ENCODE measurements at places on chromosomes 13 and 19.

GRCh38 chr19:54959840-54960239, 6.3 kb upstream of the NLRP2 start:
- no peak for DNase-seq

DNA sequence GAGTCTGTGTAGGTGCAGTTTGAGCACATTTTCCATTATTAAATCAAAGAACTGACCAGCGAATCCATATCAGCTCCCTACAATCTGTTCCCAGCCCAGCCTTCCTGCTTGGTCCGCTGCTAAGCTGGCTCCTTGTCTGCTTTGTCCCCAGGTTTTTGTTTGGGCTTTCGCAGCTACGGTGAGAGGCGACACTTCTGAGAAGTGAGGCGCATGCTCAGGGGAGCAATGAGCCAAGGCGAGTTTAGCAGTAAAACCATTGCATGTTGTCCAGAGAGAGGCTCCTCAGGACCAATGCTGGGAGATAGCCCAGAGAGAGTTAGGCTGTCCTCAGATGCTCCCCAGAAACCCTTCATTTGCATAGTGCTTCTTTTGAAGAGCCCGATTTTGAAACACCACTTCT, 162.0 kb downstream of the ITGBL1 start:
- no peak for DNase-seq

DNA sequence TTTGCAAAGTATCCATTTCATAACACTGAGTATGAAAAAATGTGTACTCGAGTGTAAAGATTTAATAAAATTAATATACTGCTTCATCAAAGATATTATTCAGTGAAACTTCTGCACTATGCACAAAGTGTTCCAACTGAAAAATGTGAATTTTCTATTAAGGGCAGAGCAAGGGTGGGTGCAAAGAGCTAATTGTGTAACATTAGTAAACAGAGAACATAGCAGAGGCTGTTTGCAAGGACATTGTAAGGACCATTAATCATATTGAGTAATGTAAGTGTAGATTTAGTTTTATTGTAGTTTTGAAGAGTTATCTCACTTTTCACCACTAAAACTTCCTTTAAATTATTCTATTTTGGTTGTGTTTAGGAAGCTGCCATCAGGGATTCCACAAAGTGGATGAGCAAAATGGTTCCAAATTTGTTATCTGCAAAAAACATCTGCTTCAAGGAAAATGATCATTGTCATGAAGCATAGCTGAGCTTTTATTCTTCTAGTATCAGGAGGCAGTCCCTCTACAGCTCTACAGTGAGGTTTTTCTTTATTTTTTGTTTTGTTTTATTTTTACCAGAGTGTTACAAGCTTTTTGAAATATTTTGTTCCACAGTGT, 1375.4 kb downstream of the SLITRK1 start:
- no peak for DNase-seq

- no peak for DNase-seq
These were observed 1491.9 kb downstream of the SLITRK5 start for GRCh38 chr13:89163096-89163495.

GRCh38 chr13:50927701-50928100, 18.1 kb downstream of the RNASEH2B start:
- DNase-seq = no peak

- DNase-seq = no peak
These were observed 258.6 kb upstream of the DACH1 start for GRCh38 chr13:72125561-72125960.

GRCh38 chr13:40801255-40802217, 12.1 kb downstream of the SLC25A15 start:
- no peak for DNase-seq

GRCh38 chr13:48401480-48401879, 11.4 kb downstream of the LPAR6 start:
- DNase-seq = peak; percentile 37

DNA sequence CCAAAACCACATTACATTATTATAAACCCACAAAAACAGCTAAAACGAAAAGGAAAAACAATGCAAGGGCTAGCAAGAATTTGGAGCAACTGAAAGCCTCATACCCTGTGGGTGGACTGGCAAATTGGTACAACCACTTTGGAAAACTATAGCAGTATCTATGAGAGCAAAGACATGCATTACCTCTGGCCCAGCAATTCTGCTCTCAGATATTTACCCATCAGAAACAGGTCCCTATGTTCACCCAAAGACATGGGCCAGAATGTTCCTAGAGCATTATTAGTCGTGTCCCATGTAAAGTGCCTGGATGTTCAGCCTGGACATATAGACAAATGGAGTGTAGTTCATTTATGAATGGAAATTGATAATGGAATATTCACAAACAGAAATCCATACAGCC, 27.9 kb downstream of the POP4 start:
- DNase-seq = no peak

DNA sequence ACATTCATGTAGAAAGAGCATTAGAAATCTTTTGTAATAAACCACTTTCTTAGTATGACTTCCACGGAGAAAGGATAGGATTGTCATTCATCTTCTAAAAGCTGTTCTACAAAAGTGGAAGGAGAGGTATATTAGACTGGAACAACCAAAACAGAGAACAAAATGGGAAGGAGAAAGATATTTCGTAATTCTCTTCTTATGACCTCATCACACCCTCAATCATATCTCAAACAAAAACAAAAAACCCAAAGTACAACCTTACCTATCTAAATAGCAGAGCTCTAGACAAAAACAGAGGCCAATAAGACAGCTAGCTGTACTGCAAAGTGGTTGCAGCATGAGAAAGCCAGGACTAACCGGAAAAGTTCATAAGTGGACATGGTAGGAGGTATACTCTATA, 46.3 kb downstream of the DACH1 start:
- no peak for DNase-seq

Measured in CD4-positive, alpha-beta memory T cell (primary cell).